ENCODE measurements at places on chromosomes 11 and 22.

DNA sequence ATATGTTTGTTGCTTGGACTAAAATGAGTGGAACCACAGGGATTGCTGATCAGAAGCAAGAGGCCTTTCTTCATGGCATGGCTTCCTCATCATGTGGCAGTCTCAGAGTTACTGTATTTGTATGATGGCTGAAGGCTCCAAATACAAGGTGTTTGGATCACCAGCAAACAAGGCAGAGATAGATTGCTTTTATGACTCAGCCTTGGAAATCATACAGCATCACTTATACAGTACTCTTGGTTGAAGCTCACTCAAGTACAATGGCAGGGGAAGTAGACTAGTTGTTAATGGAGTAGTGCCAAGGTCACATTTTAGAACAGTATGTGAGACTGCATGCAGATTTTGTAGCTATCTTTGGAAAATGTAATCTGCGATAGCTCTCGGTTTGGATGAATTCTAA, 16.6 kb downstream of the CAPRIN1 start:
- no peak for DNase-seq
- H3K4me1 ChIP-seq: peaks cover 31% of the 10 kb centered on the region
- H3K4me3 ChIP-seq: no peak overlapping the region
- no peaks in the 10 kb centered on the region for H3K27me3 ChIP-seq
- H3K27ac ChIP-seq: peak overlapping the region; percentile 85

DNA sequence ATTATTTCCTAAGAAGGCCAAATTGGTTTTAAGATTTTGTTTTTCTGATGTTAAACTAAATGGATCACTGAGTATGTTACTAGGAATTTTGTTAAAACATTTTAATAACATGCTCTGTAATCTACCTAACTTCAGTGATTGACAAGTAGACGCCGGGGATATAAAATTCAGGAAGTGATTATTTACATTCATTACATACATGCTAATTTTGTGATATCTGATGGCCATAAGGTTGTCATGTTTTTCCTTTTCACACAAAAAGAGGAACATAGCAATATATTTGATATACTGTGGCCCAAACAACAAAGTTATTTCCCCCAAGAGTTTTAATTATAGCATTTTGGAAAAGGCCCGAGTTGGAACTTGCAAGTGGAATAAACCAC, 12.1 kb downstream of the SCUBE1 start:
- peaks cover 6% of the 10 kb centered on the region for H3K27me3 ChIP-seq
- no peaks in the 10 kb centered on the region for H3K36me3 ChIP-seq
- no peak for DNase-seq
- no peaks in the 10 kb centered on the region for H3K4me1 ChIP-seq
- no peak overlapping the region for H3K27ac ChIP-seq
- H3K4me3 ChIP-seq: no peak overlapping the region

DNA sequence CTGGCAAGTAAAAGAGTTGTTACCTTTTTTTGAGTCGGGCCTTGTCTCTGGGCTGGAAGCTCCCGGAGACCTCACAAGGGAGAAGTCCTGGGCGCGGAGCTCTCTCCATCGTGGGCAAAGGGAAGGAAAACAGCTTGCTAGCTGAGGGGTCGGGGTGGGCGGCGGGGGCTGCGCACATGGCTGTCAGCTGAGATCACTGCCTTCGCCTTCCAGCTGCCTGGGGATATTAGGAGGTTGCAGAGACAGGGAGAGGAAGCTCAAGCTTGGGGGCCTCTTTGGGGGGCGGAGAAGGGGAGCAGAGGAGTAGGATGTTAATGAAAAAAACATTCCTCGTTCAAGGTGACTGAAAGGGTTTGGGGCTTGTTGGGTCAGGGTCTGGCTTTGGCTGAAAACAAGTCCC, 49.2 kb upstream of the ALX4 start:
- no peaks in the 10 kb centered on the region for H3K4me1 ChIP-seq
- no peak for DNase-seq
- no peak overlapping the region for H3K27ac ChIP-seq
- H3K36me3 ChIP-seq: peaks cover 5% of the 10 kb centered on the region
- no peak overlapping the region for H3K4me3 ChIP-seq

- no peak overlapping the region for H3K4me3 ChIP-seq
- DNase-seq: no peak
- no peak overlapping the region for H3K27ac ChIP-seq
- H3K27me3 ChIP-seq: no peaks in the 10 kb centered on the region
- H3K4me1 ChIP-seq: no peaks in the 10 kb centered on the region
These were observed 2017.3 kb downstream of the LRRC4C start for GRCh38 chr11:39442177-39442576.

- H3K4me1 ChIP-seq: no peaks in the 10 kb centered on the region
- H3K27me3 ChIP-seq: peaks cover 36% of the 10 kb centered on the region
- no peak for DNase-seq
- no peak overlapping the region for H3K27ac ChIP-seq
These were observed 115.8 kb upstream of the FGF3 start for GRCh38 chr11:69934861-69935494.

DNA sequence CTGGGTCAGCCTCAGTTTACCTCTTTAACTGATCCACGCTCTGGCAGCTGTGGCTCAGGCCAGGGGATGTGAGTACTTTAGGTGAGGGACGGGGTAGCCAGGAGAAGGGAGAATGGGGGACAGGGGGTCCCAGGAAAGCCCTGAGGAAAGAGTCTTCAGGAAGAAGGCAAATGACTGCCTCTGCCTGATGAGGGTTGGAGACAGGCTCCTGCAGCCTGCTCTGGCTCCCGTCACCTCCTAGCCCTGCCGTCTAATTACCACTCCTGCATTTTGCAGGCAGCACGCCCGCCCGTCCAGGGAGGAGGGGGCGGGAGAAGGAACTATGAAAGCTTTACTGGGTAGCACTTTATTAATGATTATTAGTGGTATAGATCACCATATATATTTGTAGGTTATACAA, 116.6 kb downstream of the CEP164 start:
- no peak overlapping the region for H3K4me3 ChIP-seq
- H3K36me3 ChIP-seq: peaks cover 18% of the 10 kb centered on the region
- DNase-seq: no peak
- H3K27me3 ChIP-seq: peaks cover 43% of the 10 kb centered on the region
- no peaks in the 10 kb centered on the region for H3K4me1 ChIP-seq

DNA sequence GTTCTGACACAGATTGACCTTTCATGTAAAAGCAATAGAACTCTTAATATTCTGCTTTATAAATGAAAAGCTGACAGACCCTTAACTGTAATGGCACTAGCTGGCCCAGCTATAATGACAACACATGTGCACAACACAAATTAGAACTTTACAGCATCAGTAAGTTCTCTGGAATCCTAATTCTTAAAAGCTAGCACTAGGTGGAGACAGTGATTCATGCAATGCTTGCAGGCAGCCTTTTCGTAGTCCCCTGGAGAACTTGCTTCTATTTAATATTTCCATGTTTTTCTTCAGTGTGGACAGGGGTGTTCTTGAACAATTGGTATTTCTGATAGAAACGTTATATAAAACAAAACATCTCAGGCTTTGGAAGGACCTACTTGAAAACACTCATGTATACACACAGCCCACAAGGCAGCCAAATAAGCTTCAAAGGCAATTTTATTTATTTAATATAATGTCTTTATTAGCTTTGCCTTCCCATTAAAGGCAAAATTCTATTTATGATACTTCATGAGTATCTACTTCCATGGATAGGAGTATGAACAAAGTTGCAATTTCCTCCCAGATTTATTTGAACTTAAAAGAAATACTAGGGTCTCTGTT, 374.3 kb upstream of the MPPED2 start:
- no peaks in the 10 kb centered on the region for H3K36me3 ChIP-seq
- H3K27me3 ChIP-seq: no peaks in the 10 kb centered on the region
- no peak for DNase-seq
- H3K27ac ChIP-seq: no peak overlapping the region
- no peaks in the 10 kb centered on the region for H3K4me1 ChIP-seq
- no peak overlapping the region for H3K4me3 ChIP-seq

- H3K4me3 ChIP-seq: no peak overlapping the region
- no peak for DNase-seq
- no peaks in the 10 kb centered on the region for H3K36me3 ChIP-seq
- H3K27me3 ChIP-seq: peaks cover 16% of the 10 kb centered on the region
These were observed 93.9 kb downstream of the C11orf91 start for GRCh38 chr11:33606762-33607161.

DNA sequence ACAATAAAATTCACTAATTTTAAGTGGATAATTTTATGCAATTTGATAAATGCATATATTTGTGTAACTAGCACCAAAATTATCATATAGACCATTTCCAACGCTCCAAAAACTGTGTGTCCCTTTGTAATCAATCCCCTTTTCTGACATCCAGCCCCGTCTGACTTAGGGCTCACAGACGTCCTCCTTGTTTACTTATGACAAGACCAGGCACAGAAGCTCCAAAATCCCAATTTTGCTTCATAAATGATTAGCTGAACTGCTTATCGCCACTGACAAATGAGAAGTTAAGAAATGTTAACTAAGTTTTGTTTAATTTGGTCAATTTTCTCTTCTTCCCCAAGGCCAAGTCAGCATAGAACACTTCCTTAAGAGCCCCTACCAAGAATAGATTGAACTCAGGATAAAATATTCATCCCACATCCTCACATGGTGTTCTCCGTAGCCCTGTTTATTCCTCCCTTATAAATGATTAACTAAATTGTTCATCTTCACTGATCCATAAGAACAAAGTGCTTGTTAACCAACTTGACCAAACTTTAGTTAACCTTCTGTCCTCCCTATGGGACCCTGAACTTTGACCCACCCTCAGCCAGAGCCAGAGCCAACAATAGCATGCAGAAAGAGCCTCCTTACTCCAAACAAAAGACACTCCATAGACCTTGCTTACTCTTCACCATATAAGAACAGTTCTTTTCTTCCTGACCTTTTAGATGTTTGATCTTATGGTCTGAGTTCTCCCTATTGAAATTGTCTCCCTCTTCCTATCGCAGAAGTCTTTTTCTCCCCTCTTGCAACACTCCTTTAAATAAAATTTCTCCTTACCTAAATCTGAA, 30.8 kb upstream of the GLYAT start:
- no peaks in the 10 kb centered on the region for H3K36me3 ChIP-seq
- H3K27me3 ChIP-seq: peaks cover 4% of the 10 kb centered on the region
- H3K27ac ChIP-seq: no peak overlapping the region

DNA sequence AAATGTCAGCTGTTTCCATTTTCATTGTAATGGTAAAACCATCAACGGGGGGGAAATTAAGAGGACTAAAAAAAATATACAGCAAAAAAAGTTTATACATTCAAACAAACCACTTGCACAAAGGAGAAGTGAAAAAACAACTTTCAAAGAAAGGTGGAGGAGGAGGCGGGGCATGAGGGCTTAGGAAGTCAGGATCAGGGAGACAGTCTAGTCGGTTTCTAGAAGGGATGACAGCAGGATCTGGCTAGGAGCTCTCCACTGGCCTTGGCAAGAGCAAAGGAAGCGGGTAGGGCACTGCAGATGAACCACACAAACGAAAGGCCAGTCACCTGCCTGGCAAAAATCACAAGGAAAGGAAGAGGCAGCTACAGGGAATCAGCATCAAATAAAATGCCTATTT, 31.0 kb downstream of the NAP1L4 start:
- peaks cover 55% of the 10 kb centered on the region for H3K36me3 ChIP-seq
- no peaks in the 10 kb centered on the region for H3K27me3 ChIP-seq
- no peak for DNase-seq
- no peak overlapping the region for H3K27ac ChIP-seq
- peaks cover 36% of the 10 kb centered on the region for H3K4me1 ChIP-seq
- no peak overlapping the region for H3K4me3 ChIP-seq

DNA sequence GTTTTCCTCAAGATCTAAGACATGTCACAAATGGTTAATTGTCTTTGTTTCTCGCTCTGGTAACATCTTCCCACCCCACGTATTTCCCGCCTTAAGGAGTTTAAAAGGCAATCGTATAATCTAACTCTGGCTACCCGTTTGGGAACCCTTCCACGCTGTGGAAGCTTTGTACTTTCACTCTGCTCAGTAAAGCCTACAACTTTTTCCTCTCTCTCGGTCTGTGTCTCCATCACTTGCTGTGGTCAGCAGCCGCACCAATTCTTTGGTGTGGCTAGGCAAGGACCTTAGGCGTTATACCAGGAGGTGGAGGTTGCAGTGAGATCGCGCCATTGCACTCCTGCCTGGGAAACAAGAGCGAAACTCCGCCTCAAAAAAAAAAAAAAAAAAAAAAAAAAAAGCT, 1430.1 kb downstream of the LRRC4C start:
- no peak overlapping the region for H3K4me3 ChIP-seq
- no peak overlapping the region for H3K27ac ChIP-seq
- H3K27me3 ChIP-seq: no peaks in the 10 kb centered on the region
- DNase-seq: no peak
- H3K4me1 ChIP-seq: no peaks in the 10 kb centered on the region

DNA sequence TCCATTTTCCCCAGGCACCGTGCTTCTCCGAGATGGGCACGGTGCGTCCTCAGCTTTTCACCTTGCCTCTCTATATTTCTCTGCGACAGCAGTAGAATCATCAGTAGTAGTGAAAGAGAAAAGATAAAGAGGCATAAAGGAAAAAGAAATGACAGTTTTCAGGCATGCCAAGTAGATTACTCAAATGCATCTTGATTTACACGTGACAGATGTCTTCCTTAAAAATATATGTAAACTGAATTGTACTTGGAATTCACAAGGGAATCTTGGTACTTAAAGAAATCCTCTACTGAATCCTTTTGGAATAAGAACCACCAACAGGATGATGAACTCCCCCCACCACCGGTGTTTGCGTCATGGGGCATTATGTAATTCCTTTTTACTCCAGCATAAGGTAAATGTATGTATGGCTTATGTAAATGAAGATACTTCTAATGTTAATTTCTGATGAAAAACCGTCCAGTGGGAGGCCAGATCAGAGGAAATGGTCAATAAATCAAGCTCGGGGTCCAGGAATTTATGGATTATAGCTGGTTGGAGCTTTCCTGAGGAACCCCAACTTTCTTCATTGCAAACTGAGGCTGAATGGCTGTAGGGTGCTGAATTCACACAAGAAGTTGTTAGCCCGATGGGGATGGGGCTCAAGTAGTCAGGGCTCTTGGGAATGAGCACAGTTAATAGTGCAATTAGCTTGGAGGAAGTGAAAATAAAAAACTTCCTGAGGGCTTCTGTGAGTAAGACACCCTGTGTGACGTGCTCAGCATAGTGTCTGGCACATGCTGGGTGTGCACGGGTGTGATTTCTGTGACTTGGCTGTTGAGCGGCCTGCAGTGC, 630.4 kb downstream of the OPCML start:
- H3K4me1 ChIP-seq: no peaks in the 10 kb centered on the region
- H3K36me3 ChIP-seq: no peaks in the 10 kb centered on the region
- H3K27ac ChIP-seq: no peak overlapping the region
- H3K27me3 ChIP-seq: no peaks in the 10 kb centered on the region
- DNase-seq: no peak
- H3K4me3 ChIP-seq: no peak overlapping the region

Measured in stimulated activated naive B cell treated with anti-CD40 and anti-IgM and Interleukin-4, amounts not matched to agents 10 μg/mL and 1 μg/mL and 100 μg/mL, for 72 hours (primary cell).